ENCODE measurements at places on chromosomes 4 and X.

DNA sequence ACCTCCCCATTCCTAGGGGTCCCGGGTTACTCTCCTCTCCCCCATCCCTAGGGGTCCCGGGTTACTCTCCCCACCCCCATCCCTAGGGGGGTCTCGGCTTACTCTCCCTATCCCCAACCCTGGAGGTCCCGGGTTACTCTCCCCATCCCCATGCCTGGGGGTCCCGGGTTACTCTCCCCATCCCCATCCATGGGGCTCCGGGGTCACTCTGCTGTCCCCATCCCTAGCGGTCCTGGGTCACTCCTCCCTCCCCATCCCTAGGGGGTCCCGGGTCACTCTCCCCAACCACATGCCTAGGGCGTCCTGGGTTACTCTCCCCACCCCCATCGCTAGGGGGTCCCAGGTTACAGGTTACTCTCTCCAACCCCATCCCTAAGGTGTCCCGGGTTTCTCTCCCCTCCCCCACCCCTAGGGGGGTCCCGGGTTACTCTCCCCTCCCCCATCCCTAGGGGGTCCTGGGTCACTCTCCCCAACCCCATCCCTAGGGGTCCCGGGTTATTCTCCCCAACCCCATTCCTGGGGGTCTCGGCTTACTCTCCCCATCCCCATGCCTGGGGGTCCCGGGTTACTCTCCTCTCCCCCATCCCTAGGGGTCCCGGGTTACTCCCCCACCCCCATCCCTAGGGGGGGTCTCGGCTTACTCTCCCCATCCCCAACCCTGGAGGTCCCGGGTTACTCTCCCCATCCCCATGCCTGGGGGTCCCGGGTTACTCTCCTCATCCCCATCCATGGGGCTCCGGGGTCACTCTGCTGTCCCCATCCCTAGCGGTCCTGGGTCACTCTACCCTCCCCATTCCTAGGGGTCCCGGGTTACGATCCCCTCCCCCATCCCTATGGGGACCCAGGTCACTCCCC is 821 bp downstream of the ASMTL start:
- DNase-seq, result no peak

DNA sequence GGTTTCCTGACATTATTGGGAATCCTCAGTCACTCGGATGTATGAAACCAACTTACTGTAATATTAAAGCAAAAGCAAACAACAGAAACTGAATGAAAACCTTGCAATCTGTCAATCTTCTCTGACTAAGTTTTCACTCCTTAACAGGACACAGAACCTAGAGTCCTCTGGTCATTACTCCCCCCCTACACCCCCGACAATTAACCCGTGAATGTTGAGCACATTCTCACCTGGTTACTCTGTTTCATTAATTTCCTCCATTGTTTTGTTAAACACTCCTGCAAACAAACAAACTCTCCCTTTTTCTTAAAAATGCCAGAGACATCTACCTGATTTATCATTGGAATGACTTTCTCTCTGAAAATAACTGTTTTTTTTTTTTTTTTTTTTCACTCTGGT is 469.0 kb upstream of the PRKX start:
- no peak for DNase-seq

DNA sequence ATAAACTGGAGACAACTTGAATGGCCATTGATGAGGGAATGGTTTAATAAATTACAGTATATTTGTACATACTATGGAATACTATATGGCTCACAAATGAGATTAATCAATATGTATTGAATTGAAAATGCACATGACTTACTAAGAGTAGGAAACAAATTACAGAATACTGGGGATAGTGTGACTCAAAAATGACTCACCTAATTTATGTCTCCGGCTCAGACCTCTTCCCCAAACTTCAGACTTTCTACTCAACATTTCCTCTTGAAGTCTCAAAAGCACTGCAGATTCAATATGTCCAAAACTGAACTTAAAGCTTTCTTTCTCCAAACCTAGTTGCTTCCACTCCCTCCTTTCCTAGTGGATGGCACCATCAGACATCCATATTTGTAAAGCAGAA is 28.8 kb upstream of the GRIA3 start:
- peak; percentile 42 for DNase-seq

DNA sequence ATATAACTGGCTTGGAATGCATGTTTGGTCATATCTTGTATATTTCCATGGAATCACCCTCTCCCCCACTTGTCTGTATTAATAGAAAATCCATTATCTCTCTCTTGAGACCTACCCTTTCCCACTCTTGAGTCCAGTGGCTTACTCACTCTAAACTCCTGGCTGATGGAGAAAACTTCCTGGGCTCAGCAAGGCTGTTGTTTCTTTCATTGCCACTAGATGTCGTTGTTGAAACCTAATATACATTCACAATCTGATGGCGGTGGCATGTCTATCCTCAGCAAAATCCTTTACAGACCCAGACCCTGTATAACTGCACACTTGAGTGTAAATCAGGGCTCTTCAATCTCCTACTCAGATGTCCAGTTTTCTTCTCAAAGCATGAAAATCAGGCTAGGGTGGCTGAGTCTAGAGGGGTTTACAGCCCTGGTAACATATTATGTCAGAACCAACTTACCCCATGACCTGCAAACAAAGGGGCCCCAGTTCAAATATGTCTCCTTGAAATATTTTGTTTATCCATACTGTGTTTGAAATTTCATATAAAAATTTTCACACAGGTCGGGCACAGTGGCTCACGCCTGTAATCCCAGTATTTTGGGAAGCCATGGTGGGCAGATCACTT is 70.0 kb upstream of the FAM241A start:
- DNase-seq, result peak; percentile 84

DNA sequence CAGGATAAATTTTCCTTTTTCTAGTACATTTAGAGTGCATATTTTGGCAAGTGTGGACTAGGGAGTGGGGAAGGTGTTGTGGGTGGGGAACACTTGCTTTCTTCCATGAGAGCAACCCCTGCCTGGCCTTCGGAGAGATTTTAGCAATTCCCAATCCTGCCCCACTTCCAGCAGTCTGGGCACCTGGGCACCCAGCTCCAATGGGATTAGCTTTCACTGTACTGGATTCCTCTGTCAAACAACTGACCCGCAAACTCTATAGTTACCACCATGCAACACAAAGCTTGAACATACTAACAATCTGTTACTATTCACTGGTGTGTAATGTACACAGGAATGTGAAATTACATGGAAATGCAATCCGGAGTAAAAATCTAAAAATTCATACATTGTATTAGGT is 50.3 kb downstream of the SH3RF1 start:
- no peak for DNase-seq

Measured in GM23248 (cell line).